GM13977 (cell line): ENCODE measurements at places on chromosomes 2 and 18.

DNA sequence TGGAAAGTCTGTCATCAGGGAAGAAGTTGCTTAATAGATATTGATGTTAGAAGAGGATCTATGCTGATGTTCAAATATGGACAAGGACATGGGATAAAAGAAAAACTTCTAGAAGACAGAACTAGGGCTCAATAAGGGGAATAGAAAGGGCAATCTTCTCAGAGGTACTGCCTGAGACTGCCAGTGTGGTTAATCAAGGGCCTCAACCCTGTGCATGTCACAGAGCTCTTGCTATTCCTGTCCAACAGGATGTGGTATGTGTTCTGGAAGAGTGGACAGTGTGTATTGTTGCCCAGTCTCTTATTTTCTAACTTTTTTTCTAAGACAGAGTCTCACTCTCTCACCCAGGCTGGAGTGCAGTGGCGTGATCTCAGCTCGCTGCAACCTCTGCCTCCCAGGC lies 27.8 kb upstream of the RNF125 start:
- peak; percentile 47 for DNase-seq

- DNase-seq: no peak
These were observed 58.1 kb downstream of the IL1R2 start for GRCh38 chr2:102049756-102050443.

DNA sequence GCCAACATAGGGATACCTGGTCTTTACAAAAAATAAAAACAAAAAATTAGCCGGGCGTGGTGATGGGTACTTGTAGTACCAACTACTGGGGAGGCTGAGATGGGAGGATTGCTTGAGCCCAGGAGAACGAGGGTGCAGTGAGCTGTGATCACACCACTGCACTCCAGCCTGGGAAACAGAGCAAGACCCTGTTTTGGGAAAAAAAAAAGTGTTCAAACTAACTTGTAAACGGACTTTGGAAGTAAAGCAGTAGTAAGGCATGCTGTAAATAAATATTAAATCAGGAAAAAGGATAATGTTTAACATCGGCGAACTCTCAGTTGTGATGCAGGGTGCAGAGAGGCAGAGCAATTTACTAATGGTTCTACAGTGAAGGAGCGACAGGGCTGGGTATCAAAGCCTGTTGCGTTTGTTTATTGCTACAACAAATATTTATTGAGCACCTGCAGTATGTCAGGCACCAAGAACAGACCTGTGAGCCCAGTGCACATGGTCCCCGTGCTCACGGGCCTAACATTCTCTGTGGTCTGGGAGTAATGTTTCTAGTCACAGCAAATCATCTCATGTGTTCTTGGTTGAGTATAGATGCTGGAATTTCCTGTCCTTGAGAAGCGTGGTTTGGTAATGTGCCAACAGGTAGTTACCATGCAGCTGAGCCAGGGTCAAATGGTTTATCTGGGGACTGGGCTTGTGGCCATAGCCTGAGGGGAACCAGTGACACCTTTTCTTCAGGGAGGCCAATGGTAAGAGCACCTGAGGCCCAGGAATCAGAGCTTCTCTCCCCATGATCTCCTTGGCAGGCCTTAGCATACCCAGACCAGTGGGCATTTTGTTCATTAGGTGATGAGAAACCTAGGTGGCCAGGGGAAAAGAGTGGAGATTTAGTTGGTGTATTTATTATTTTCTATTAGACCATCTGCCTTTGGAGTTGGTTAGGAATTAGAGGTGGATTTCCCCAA lies 27.9 kb upstream of the GREB1 start:
- no peak for DNase-seq

- DNase-seq: no peak
These were observed 47.1 kb upstream of the MAP4K3 start for GRCh38 chr2:39484206-39484605.

DNA sequence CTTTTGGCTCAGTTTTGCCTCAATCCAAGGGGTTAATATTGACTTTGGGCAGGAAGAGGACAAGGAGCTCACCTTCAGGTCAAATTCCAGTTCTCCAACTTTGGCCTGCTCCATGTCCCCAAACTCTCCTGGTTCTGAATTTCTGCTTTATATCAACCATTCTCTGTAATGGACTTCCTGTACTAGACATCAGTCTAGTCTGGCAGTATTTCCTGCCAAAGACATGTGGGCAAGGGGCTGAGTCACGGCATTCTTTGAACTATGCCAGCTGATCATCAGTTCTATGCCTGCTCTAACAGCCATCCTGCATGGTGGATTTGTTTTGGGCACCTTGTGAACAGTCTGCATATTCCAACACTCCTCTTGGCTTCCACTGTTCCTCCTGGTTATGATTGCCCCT lies 199.4 kb downstream of the ZEB2 start:
- no peak for DNase-seq

GRCh38 chr2:133837441-133838094 lies 269.3 kb upstream of the NCKAP5 start:
- no peak for DNase-seq

DNA sequence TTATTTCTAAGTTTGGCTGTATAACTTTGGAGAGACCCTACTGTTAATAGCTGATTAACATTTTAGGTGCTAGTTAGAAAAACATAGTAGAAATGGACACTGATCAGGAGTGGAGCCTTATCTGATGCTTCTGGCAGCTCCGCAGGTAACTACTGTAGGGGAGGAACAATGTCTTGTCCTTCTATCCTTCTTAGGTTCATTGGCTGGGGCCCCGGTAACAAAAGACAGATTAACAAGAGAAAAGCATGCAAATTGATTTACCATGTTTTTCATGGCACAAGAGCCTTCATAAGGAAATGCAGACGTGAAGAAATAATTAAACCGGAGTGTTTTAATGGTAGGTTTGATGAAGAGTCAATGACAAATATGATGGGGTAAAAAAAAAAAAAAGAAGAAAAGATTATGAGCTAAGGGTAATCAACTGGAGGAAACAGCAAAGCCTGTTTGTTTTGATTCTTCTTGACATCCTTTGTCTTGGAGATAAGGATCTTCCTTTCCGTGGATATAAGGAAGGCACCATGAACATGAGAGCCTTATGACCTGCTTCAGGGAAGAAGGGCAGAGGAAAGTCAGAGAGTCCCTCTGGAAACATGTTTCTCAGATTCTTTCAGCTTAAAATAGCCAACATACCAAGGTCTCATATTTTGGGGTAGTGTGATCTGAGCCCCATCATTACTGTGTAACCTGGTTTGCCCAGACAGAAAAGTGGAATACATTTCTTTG lies 62.4 kb upstream of the GCFC2 start:
- DNase-seq: no peak

GRCh38 chr2:201411421-201411820 lies 39.8 kb downstream of the TRAK2 start:
- DNase-seq: no peak

GRCh38 chr2:223860809-223861738 lies 23.7 kb upstream of the AP1S3 start:
- DNase-seq: no peak
